Kidney epithelial cell (primary cell): ENCODE measurements at places on chromosomes 5 and 9.

- no peak for DNase-seq
These were observed 59.0 kb downstream of the LMX1B start for GRCh38 chr9:126672634-126673284.

DNA sequence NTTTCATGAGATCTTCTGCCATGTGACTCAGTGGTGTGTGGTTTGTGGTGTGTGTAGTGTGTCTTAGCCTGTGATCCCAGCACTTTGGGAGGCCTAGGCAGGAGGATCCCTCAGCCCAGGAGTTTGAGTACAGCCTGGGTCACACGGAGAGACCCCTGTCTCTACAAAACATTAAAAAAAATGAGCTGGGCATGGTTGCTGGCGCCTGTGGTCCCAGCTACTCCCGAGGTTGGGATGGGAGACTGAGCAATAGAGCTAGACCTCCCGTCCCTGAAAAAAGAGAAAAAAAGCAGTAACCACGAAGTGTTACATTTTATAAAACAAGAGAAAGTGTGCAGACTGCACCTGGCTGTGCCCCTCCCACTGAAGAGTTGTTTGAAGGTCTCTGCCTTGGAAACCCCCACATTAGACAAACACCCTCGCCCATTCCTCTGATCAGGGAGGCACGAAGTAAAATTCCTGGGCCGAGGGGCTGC lies 21.2 kb upstream of the RNU6ATAC start:
- no peak for DNase-seq

GRCh38 chr5:94849324-94849723 lies 230.9 kb downstream of the SLF1 start:
- DNase-seq = no peak

DNA sequence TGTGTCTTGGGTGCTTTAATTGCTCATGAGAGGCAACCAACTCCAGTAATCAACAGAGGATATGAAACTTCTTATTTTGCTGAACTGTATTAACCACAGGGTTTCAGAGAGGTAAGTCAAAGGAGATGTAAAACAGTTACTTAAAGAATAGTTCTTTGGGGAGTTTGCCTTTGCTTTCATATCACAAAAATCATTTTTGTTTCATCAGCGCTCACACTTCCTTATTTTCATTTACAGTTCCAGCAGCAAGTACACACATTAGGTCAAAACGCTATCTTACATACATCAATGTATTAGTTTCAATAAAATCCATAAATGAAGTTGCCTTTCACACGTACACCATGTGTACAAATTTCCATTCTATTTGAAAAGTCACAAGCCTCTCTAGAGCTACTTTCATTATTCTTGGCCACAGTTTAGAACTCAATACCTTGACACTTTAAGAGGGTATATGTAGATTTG lies 50.1 kb downstream of the ST8SIA4 start:
- DNase-seq = no peak

DNA sequence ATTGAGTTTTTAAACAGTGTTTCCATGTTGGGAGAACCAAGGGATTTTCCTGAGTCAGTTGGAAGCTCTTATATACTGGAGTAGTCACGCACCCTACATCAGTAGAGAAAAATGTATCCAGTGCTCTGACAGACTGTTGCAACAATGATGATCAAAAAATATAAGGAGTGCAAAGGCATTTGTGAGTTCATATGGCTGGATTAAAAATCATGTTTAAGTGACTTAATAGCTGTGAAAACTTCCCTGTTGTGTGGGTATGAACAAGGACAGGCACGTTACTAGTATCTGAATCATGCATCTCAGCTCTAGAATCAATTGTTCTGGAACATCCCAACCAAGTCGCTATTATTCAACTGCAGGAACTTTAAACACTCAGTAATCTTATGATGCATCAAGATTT lies 229.7 kb downstream of the ROR2 start:
- no peak for DNase-seq

DNA sequence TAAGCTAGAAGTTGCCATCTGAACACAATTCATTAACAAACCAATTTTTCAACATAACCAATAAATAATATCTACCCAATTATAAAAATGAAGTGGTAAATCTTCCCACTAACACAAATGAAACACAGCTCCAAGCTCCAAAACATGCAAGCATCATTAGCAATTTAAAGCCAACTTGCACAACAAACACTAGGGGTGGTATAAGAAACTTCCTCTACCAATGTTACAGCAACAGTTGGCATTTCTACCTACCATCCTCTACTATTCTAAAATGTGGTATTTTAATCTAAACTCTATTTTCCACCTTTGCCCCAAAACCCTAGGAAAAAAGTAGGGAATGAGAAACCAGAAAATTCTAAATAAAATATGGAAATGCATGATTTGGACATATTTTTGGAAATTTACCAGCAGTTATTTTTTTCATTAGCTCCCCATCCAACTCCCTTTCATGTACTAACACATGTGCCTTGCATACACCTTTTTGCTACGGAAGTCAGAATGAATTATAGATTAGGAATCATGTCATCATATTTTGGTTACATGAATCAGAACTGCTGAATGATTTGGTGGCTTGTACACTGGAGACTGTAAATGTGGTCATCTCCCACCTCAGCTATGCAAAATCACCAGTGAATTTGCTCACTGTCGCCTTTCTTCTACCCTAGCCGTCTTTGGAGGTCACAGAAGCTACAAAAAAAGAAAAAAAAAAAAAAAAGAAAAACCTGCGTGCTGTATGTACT lies 4.1 kb downstream of the NR6A1 start:
- DNase-seq = no peak

DNA sequence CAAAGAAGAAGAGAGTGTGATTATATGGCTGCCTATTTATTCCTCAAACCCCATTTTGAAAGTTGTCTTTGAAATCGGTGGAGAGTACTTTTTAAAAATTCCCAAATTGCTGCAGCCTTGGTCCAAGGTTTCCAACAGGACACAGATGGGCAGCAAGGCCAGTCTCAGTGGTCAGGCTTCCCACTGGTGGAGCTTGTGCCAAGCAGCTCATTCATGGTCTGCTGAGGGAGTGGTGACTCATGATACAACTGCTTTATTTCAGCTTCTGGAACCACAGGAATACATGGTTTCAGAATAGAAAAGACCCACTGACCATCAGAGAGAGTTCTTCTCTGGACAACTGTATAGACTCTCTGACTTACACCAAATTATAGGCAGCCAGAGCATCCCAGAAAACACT lies 673.1 kb upstream of the KLF4 start:
- peak; percentile 72 for DNase-seq

GRCh38 chr9:75238311-75238976 lies 150.1 kb downstream of the OSTF1 start:
- no peak for DNase-seq

DNA sequence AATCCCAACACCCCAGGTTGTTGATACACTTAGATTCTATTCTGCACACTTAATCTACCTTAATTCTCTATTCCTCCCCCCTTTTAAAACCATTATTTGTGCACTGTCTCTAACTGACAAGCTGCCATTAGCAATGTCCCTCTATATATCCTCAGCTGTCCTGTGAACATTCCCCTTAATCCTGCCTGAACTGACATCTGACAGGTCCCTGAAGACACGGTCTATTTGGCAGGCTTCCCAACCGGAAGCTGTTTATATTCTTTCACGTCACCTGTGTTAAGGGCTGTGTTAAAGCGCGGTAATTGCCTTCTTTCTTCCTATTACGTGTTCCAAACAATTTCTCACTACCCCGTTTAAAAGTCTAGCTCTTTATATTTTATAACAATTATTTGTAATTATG lies 277.3 kb downstream of the CDH9 start:
- no peak for DNase-seq

GRCh38 chr5:2110137-2110933 lies 227.6 kb upstream of the IRX4 start:
- DNase-seq = no peak

DNA sequence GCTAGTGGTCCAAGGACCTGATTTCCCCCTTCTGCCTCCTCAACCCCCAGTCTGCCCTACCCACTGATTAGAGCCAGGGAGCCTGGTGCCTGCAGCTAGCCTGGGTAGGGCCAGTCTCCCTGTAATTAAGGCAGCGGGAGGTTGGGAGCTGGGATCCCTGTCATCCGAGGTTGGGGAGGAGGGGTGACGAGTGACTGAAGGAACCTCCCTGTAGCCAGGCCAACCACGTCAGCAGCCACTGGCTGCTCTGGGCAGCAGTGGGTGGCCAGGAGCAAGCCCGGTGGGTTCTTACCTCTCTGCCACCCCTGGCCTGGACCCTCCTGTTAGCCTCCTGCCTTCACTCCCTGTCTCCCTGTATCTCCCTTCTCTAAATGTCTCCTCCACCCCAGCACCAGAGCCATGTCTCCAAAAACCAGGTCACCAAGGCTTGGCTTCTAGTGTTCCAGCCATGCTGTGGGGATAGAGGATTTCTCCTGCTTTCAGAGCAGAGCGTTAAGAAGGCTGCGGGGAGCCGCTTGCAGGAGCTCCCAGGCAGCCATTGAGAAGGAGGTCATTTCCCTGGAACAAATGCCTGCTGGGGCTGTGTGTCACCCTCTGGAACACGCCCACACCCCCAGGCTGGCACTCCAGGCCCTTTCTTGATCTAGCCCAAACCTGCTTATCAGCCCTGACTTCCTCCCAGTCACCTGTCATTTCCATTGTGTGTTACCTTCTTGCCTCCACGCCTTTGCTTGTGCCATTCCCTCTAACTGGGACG lies 65.0 kb upstream of the GGTA1 start:
- no peak for DNase-seq

GRCh38 chr5:24765219-24765618 lies 120.4 kb upstream of the CDH10 start:
- no peak for DNase-seq

DNA sequence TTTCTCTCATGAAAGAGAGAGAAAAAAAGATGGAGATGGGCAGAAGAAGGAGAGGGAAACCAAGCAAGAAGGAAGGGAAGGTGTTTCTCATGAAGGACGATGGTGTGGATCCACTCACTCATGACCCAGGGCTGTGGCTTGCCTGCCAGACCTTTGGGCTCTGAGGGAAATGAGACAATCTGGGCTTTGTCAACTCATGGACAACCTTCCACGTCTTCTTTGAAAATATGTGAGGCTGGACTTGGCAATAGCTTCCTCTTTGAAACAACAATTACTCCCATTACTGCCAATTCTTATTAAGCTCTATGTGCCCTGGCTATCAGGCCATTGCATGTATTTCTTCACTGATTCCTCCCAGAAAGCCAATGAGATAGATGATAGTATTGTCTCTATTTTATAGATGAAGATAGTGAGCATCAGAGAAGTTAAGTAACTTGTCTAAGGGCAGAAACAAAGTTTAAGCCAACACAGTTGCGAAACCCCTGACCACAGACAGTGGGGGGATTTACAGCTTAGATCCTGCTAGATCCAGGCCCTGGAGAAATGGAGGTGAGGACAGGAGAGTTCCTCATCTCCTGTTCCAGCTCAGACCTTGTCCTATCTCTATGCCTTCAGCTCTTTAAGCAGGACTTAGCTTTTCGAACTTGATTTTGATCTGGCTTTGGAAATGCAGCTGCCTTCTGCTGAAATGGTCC lies 132.4 kb downstream of the GCNT1 start:
- DNase-seq = no peak

DNA sequence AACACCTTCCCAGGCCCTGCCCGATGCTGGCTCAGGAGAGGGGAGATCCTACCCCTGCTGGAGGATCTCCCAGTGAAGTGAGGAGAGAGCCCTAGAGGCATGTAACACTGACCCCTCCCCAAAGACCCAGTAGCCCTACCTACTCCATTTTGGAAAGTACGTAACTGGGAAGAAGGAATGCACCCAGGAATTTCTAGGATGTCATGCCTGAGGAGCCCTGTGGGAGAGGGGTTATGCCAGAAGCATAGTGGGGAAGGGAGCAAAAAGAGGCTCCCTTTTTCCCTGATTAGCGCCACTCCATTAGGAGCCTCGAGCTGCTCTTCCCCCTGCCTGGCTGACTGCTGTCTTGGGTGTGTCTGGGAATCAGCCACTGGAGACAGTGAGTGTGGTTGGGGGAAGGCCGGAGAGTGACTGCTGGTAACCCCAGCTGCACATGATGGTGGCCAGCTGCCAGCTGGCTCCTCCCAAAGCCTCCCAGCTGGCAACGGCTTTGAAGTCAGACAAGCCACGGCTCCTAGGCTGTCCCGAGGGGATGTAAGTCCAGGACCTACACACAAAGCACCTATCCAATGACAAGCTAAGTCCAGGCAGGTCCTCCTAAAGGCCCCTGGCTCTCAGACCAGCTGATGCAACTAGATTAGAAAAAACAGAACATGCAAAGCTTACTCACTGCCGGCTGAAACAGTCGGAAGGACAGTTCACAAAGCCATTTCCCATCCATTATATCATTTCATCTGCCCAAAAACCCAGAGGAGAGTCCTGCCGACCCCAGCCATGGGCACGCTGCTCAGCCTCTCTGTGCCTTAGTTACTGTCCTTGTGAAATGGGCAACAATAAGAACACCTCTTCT lies 136.5 kb upstream of the ABCA1 start:
- DNase-seq = peak; percentile 97

GRCh38 chr5:67799732-67800234 lies 415.8 kb upstream of the PIK3R1 start:
- no peak for DNase-seq

DNA sequence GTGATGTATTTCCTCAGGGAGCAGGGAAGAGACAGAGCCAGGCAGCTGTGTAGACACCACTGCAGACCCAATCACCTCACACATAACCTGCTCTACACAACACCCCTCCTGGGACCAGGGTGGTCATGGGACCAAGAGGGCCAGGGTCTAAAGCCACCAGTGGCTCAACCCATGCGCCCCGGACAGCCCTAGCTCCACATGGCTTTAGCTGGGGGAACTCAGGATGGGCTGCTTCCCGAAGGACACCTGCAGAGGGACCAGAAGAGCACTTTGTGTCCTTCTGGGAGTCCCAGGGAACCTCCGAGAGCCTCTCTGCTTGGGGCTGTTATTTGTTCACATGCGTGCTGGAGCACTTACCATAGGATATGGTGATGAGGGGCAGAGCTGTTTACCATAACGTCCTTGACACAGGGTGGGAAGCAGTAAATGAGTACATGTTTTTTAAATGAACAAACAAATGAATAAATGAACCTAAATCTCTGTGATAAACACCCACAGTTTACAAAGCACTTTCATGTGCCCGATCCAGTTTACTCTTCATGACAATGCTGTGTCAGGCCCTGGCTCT lies 12.3 kb downstream of the SEPTIN8 start:
- no peak for DNase-seq

GRCh38 chr5:110784901-110785300 lies 46.1 kb downstream of the SLC25A46 start:
- DNase-seq = no peak

DNA sequence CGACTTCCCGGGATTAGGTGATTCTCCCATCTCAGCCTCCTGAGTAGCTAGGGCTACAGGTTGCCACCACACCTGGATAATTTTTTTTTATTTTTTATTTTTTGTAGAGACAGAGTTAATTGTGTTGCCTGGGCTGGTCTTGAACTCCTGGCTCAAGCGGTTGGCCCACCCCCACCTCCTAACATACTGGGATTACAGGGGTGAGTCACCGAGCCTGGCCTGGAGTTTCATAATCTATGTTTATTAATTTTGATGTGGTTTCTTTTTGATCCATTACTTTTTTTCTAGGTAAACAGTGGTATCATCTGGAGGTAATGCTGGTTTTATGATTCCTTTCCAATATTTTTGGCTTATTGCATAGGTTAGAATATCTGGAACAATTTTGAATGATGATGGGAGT lies 54.2 kb downstream of the KIAA1958 start:
- no peak for DNase-seq

GRCh38 chr9:111455638-111456037 lies 28.5 kb downstream of the ECPAS start:
- no peak for DNase-seq
